ENCODE measurements at places on chromosomes 7 and 10.

DNA sequence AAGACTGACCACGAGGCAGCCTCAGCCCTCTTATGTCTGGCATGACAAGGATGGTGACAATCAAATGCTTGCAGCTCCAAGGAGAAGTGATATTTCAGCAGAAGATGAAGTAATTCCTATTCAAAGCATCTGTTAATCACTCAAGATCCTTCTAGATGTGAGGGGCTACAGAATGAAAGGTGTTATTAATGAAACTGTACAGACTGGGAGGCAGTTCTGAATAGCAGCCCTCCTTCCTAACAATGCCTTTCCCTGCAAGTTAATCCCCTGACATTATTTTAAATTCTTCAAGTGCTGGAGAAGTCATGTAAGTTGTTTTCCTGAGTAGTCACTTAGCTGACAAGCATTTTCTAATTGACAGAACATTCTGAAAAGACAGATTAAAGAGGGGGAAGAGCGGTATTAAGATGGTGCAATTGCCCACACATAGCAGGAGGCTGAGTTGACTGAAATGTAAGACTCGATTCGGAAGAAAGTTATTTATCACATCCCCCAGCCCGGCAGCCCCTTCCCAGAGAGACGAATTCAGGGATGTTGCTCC lies 300.8 kb downstream of the GRID1 start:
- no peak for DNase-seq

GRCh38 chr10:5971315-5971832 lies 6.0 kb downstream of the IL15RA start:
- no peak for DNase-seq

- DNase-seq = no peak
These were observed 193.5 kb upstream of the GPR26 start for GRCh38 chr10:123472606-123473005.

DNA sequence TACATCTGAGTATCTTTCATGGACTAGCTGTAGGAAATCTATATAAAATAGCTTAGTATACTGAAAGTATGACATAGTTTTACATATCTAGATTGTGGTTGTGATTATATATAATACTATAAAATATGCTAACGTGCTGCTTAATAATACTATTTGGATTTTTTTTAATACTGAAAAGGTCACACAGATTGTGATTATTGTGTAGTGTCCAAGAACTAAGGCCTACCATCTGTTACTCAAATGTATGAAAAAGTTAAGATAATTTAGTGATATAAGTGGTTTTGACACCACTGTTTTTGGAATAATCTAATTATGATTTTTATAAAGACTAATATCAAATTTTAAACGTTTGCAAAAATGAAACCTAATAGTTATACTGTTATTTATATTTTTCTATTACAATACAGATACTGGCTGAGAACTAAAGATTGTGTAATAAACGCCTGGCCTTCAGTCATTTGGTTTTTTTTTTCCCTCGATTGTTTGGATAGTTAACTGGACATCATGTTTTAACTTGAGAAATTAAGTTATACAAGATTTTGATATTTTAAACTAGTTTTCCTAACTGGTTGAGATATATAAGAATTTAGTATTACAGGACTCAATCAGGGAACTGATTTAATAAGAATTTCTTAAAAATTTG lies 12.6 kb downstream of the PTEN start:
- DNase-seq = no peak

DNA sequence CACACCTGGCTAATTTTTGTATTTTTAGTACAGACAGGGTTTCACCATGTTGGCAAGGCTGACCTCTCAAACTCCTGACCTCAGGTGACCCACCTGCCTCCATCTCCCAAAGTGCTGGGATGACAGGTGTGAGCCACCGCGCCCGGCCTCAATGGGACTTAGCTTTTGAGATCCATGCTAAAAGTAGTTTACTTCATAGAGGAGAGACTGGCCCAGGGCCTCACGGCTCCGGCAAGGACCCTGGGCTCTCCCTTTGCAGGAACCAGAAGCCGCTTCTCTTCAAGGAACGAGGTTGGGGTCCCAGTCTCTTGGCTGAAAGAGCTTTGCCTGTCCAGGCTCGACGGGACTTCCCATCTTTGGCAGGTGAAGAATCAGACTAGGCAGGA lies 30.1 kb upstream of the DNAAF5 start:
- no peak for DNase-seq

DNA sequence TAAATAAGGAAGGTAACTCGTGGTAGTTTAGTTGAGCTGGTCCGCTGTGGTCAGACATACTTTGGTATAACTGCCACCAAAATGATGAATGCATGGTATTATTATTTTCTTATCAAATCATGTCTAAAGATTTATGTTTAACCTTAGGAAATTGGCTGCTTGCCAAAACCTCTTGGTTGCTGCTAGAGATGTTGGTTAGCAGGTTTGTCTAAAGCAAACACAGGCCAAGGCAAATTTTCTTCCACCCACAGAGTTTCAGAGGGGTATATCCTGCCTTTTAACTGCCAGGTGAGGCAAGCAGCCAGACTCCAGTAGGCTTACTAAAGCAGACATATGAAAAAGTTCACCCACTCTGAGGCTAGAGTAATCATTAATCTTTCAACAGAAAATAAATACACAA lies 101.4 kb downstream of the SEMA3E start:
- no peak for DNase-seq

DNA sequence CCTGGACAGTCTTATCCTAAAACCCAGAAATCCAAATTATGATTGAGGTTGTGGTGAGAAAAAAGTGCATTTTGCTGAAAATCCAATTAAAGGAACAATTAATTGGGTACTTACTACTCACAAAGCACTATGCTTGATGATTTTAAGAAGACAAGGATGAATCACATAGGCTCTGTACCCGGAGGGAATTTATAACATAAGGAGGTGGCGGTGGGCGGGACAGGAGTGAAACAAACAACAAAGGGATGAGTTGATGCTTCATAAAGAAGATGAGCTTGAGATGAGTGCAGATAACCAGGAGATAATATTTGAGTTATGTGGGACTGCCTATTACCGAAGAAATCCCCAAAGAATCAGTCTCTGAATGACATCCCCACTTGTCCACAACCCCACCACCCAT lies 171.1 kb upstream of the FZD8 start:
- DNase-seq = no peak

DNA sequence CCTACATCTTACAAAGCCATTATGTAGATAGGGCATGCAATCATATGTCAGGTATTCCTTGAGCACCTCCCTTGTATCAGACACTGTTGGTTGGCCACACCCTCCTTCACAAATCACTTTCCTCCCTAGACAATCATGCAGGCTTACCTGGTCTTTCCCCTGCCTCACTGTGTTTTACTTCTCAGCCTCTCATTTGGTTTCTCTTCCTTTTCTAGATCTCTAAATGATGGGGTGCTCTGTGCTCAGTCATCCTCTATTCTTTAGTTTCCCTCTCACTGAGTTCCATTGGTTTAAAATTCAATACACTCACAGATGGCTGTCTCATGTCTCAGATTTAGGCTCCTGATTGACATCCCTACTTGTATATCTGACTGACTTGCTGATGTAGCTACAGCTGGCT lies 31.4 kb downstream of the ANK3 start:
- DNase-seq = no peak

- DNase-seq = no peak
These were observed 75.9 kb downstream of the LANCL2 start for GRCh38 chr7:55441002-55441401.

- DNase-seq = no peak
These were observed 47.4 kb downstream of the AUTS2 start for GRCh38 chr7:69645683-69646082.

DNA sequence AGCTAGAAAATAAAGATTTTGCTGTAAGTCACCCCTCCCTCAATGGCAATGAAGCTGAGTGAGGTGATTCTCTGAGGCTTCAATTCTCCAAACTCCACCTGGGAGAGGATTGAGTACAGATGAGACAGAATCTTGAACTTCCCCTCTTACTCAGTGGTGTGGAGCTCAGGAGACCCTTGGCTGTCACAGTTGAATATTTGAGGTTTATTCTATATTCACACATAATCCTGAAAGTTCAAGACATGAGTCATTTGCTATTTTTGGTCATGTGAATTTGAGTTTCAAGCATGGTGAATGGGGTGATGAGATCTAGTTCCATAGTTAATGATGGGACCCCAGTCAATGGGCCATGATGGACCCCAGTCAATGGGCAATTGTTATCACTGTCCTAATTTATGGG lies 13.9 kb upstream of the TECTB start:
- no peak for DNase-seq

DNA sequence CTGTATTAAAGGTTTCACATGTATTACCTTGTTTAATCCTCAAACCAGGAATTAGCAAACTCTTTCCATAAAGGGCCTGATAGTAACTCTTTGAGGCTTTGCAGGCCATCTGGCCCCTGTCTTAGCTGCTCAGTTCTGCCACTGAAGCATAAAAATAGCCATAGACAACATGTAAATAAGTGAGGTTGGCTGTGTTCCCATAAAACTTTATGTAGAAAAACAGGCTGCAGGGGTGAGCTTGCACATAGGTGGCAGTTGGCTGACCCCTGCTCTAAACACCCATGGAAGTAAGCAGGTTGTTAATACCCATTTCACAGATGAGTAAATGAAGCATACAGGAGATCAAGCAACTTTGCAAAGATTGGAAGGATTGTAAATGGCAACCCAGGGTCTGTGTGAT lies 1279.2 kb upstream of the AUTS2 start:
- no peak for DNase-seq

GRCh38 chr10:14670551-14671240 lies 104.0 kb downstream of the FAM107B start:
- no peak for DNase-seq

DNA sequence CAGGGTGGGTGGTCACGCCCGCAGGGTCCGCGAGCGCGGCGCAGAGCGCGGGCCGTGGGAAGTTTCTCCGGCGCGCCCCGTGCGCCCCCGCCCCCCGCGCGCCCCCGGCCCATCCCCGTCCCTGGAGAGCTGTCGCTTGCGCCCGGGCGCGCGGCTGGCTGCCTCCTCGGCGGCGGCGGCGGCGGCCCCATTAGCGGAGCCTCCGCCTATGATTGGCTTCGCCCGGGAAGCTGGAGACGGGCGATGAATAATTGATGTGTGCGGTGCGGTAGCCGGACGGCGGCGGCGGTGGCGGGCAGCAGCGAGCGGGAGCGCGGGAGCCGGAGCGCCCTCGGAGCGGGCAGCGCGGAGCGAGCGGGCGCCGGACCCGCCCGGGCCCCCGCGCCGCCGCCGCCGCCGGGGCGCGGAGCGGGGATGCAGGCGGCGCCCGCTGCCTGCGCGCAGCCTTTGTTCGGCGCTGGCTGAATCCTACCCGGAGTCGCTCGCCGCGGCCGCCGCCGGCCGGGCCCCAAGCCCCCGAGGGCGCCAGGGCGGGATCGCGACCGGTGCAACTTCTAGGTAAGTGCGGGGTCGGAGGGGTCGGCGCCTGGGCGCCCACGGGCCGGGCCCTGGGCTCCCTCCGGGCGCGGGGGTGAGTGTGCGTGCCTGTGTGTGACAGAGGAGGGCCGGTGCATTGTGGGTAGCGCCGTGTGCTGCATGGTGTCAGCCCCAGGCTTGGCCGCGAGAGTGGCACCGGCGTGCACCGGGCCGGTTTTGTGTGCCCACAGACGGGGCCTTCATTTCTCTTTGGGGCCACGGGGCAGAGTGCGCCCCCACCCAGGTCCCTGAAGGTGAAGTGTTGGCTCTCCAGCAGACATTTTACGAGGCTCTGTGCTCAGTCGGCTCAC lies 103.8 kb upstream of the PPIF start:
- peak; percentile 56 for DNase-seq

DNA sequence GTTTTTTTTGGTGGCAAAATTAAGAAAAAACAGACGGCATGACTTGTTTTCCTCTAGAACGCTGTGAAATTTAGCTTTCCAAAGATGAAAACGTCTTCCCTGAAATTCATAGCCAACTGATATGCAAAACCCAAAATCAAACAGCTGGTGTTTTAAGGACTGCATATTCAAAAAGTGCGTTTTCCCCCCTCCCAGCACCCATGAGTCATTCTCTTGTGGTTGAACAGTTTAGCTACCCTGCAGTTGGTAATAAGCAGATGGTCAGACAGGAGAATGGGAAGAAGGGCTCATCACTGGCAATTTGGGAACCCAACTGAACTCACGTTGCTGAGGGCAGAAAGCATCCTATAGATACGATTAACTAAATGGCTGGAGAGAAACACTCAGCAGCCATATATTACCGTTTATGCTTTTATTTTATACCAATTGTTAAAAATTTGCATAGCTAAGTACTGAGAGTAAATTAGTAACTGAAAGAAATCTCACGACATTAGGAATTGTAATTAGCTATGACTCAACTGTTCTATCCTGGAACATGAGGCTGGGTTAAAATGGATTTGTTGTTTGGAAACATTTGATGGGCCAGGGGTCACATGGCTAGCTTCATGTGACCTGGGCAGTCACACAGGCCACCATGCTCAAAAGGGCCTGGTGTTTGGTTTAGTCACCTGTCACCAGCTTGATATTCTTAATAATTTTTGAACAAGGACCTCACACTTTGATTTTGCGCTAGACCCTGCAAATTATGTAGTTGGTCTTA lies 343.1 kb downstream of the PHTF2 start:
- DNase-seq = no peak

DNA sequence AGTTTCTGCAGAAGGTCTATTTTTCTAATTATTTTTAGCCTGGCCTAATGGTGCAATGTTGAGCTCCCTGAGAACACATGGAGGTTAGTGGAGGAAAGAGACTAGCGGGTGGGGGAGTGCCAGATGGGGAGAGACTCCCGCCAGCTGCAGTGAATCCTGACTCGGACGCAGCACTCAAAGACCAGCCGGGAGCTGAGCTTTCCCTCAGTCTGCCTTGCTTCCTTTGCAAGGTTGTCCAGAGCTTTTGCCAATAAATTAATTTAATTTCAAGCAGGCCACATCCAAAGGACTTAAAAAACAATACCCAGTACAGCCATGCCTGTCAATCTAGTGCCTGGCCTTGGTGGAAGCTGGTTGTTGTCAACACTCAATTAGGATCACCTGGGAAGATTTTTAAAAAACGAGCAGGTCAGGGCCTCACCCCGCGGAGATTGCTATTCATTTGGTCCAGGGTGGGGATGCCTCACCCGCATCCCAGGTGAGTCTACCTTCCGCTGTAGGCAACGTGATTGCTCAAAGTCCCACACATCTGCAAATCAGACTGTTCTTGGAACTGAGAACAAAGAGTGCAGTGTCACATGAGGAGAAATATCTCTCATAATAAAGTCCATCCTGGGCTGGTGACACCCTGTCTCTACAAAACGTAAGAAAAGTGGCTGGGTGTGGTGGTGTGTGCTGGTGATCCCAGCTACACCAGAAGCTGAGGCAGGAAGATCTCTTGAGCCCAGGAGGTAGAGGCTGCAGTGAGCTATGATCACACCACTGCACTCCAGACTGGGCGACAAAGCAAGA lies 4.0 kb downstream of the CLRN3 start:
- no peak for DNase-seq

DNA sequence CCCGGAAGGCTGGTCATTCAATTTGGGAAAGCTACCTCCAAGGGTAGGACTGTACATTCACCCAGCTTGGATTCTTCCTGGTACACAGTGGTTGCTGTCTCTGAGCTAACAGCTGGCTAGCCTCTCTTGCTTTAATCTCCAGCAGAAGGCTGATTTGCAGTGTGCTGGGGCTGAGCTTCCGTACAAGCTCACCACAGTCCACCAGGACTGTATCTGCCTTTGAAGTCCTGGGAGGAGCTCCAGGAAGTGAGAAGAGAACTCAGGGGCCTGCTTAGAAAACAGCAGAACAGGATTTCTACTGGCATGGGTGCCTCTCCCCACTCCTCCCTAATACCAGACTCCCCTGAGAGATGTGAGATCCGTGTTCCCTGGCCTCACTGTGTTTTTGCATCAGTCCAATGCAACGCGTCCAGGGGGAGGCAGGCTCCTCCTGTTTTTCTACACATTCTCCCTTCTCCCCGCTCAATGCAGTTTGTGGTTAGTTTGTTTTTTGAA lies 6.6 kb downstream of the AFAP1L2 start:
- no peak for DNase-seq

GRCh38 chr10:79116368-79116767 lies 47.6 kb downstream of the ZMIZ1 start:
- no peak for DNase-seq
